NCI-H524 (cell line): ENCODE measurements at places on chromosomes 16 and 17.

DNA sequence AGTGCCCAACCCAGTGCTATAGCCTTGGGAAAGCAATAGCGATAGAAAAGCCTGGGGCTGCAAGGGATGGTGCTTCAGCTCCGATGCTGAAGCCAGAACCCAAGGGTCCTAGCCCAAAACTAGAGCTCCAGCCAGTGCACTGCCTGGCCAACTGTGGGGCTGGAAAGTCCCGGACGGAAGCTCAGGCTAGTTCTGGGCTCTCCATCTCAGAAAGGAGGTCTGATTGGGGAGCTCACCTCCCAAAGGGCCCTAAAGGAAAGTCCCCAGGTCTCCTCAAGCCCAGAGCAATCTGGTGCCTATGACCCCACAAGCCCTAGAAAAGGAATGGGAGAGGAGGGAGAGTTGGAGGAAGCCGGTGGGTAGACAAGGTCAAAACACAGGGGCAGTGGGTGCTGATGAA lies 2.0 kb upstream of the ABCC3 start:
- no peak for DNase-seq

- no peak for DNase-seq
Measured at GRCh38 chr16:63876103-63876502, 1245.8 kb downstream of the CDH11 start.

DNA sequence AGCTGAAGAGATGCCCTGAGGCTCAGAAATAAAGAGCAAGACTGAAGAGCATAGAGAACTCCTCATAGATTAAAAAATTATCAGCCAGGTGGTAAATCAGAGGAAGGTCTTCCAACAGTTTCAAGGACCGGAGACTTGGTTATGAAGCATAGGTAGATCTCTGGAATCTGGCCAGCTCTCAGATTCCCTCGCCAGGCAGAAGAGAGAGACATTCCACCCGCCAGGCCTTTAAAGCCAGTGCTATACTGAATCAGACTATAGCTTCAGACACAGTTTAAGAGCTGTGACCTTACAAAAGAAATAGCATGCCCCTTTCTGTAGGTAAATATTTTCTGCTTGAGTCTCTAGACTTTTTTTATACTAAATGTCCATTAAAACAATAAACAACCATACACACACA lies 70.3 kb downstream of the NFATC3 start:
- no peak for DNase-seq

DNA sequence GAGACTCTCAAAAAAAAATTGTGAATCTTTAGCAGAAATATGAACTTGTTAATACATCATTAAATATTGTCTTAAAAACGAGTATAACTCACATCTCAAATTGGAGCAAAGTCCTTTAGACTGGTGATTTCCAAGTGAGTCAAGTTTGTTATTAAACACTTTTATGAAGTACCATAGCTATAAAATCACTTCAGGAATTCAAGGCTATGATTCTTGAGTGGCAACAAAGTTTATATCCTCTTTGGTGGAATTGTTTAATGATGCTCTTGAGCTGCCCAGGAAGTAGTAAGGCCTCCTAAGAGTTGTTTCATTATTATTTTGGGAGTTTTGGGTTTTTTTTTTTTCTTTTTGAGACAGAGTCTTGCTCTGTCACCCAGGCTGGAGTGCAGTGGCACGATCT lies 16.7 kb upstream of the BLMH start:
- DNase-seq: no peak

DNA sequence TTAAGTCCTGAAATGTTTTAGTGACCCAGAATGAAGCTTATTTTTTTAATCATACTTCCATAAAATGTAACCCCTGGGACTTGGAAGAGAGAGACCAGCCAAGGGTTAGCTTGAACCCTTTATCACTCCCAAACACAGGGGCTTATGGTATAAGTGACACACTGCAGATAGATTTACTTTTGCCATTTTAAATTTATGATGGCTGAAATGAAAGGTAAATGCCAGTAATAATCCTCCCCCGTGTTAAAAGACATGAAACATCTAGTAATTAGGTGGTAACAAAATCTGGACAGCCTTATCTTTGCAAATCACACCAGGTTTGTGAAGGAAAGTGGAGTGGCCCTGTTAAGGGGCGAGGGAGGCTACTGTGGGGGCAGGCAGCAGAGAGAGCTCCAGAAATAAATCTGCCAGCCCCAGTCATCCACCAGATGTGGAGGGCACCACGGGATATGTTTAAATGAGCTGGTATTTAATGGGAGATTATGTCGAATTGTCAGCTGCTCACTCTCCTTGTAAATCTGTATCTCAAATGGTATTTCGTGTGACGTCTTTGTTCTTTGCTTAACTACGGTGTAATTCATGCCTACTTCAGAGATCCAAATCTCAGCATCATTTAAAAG lies 326.5 kb downstream of the WWOX start:
- DNase-seq: peak; percentile 71

- DNase-seq: no peak
Measured at GRCh38 chr17:6245301-6246177, 175.4 kb downstream of the WSCD1 start.

DNA sequence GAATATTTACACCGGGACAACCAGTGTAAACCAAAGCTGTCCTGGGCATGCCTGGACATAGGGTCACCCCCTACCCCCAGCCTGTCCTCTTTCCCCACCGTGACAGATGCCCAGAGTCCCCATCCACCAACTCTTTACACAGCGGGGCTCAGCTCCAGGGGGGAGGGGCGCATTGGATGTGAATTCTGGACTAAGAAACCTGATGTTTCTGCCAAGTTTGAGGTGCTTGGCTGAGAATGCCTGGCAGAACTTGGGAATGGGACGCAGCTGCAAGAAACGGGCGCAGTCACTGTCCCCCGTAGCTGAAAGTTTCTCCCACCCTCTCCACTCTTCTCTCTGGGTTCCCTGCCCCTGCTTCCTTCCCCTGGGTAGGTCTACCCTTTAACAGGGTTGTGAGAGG lies 68.0 kb upstream of the CDC42EP4 start:
- no peak for DNase-seq
